ENCODE measurements at places on chromosomes 5 and 9.

DNA sequence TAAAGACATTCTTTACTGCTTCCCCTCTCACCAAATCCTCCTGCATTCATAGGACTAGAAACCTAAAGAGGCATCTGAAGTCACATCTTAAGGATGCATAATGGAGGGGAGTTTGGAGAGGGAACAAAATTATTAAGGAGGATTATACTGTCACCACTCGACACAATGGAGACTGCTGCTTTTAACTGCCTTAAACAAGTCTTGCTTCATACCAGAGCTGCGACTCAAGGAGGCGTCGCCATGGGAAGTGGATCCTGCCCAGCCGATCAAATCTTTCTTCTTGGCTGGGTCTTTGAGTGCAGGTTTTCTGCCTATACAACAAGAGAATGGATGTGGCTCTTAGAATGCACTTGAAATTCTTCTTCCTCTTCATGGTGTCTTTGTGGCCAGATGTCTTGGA, 66.7 kb upstream of the FOXE1 start:
- DNase-seq: no peak

GRCh38 chr5:112186401-112186990, 232.6 kb downstream of the EPB41L4A start:
- DNase-seq: no peak

- DNase-seq: no peak
Observed at GRCh38 chr5:99191206-99191745, 262.5 kb upstream of the CHD1 start.

GRCh38 chr5:165999693-166000320, 2291.6 kb upstream of the WWC1 start:
- no peak for DNase-seq

- no peak for DNase-seq
Observed at GRCh38 chr9:6218099-6218502, 2.5 kb downstream of the IL33 start.

DNA sequence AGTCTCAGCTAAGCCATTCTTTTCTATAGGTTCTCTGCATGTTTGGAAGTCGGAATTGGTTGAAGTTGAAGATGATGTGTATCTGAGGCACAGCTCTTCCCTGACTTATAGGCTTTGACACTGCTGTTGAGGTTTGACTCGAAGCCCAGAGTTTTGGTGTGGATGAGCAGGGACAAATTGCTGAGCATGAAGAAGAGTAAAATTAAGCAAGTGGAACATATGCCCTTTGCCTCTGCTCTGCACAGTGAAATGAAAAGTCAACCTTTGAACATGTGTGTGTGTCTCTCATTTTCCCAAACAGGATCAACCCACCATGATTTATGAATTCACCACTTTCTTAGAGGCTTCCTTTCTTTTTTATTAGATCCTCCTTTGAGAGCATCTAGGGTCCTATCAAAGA, 8.5 kb downstream of the HMHB1 start:
- no peak for DNase-seq

- no peak for DNase-seq
Observed at GRCh38 chr5:13403351-13403750, 541.1 kb downstream of the DNAH5 start.

DNA sequence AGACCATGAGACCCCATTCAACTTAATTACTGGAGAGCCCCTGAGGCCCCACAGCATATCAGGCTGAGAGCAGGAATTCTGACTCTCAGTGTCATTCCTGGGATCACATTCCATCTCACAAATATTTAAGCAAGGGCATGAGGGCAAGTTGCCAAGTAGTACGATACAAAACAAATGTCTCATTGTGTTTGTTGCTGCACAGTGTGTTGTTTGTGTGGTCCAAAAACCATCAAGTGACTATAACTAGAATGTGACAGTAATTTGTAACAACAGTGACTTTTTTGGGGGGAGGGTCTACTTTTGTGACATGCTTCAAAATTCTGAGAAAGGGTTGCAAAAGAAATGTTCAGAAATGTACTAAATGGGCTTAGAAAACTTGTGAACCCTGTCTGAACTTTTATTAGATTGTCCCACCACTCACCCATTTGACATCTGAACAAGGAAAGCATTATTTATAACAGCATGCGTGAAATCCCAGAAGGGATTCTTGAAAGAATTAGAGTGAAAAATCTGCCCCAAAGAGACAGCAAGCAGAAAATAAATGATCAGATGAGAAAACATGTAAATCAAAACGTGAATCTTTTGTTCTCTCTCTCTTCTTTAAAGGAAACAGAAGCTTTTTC, 347.0 kb downstream of the NTRK2 start:
- DNase-seq: no peak

DNA sequence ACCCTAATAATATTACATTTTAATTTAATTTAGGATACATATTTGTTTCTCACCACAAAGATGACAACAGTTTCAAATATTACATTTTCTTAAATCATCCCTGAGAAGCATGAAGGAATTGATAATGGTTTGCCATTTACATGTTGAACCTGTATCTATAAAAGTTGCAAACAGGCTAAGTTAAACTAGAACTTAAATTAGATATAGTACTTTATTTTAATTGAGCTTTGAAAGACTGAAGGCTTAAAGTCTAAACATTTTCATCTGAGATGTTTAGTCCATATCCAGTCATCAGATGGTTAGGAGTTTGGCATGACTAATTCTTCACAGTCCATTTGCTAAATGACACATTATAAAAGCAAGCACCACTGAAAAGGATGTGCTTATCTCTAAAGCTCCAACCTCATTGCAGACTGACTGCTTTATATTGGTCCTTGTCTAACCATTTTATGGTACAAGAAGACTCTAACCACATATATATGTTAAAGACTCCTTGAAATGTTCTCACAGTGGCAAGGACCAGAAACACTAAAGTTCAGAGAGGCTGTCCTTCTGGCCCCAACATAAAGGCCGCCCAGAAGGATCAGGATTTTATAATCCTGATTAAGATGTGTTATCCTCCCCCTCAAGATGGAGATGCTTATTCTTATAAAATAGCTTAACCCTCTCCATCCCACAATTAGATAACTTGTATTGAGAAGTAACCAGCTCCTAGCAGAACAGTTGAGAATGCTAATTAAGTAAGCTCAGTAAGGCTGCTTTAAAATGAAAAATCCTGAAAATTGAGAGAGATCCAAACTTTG, 25.8 kb downstream of the WNT8A start:
- DNase-seq: no peak

DNA sequence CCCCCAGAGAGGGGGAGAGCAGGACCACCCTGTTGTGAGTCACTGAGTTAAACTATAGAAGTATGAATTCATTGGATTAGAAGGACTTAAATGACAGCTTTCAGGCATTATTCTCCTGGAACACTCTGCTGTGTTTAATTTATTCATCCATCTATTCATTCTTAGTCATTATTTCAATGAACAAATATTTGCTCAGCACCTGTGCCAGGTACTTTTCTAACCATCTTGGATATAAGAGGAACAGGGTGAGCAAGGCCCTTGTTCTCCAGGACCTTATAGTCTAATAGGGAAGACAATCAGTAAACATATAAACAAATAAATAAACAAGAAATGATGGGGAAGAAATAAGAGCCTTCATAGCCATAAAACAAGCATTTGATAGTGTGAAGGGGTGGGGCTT, 483.9 kb upstream of the BRINP1 start:
- no peak for DNase-seq

DNA sequence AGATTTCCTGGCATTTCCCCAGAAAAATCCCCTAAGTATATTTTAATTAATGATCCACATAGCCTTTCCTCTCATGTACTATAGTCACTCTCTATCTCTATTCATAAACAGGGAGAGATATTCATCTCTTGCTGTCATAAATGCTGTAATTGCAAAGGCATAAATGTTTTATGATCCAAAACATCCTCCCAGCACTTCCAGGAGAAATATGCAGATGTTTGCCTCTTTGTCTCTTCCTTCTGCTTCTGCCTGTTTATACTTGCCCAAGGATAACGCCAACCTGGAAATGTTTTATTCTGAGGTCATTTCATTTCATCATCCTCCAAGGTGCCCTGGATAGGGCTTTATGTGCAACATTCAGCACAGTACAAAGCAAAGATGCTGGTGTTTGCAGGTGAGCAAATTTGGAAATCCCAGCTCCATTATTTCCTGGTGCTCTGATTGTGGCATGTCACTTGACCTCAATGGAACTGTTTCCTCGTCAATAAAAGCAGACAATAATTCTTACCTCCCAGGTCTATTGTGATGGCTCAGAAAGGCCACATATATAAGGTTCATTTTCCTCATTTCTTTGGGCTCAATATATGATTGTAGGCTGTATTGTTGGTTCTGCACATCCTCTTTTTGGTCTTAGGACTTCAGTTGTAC, 6.9 kb downstream of the TNFSF15 start:
- DNase-seq: no peak

DNA sequence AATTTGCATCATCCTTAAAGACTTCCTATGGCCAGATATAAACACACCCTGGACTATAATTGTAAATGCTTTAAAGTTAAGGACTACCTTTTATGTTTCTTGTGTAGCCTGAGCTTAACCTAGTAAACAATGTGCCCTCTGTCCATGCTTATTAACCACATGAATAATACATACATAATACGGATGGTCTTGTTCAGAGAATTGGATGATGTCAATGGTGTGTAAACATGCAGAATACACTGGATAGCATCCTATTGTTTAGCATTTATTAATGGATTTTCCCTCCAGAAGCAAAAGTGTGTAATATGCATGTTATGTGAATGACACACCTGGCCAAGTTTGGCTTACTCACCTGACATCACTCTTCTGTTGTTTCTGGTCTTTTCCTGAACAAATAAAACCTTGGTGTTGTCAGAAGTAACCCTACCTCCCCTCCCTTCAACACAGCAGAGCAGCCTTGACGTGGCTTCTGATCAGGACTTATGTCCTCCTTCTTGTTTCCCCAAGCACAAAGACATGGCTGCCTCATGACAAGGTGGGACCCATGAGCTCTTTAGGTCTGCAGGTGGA, 517.9 kb downstream of the MTRR start:
- no peak for DNase-seq

- DNase-seq: no peak
Observed at GRCh38 chr5:177523711-177524538, 7.2 kb upstream of the DDX41 start.

Measured in GF-D8 (cell line).